ENCODE measurements at places on chromosomes 7 and 10.

DNA sequence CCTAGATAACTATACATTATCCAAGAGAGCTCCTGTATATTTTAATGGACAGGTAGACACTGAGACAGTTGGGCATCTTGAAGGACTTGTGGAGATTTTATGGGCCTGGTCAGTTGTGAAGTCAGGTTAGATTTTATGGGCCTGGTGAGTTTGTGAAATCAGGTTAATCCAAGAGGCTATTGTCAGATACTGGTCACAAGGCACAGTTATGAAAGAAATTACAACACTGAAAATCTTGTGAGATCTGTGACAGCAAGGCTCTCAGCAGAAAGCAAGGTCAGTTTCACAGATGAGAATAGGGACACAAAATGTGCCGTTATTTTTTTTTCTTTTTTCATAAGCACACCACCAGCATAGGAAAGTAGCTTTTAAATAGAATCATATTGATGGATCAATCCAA lies 167.6 kb downstream of the VTI1A start:
- DNase-seq: no peak

GRCh38 chr7:136179154-136179553 lies 202.0 kb upstream of the MTPN start:
- DNase-seq: no peak

DNA sequence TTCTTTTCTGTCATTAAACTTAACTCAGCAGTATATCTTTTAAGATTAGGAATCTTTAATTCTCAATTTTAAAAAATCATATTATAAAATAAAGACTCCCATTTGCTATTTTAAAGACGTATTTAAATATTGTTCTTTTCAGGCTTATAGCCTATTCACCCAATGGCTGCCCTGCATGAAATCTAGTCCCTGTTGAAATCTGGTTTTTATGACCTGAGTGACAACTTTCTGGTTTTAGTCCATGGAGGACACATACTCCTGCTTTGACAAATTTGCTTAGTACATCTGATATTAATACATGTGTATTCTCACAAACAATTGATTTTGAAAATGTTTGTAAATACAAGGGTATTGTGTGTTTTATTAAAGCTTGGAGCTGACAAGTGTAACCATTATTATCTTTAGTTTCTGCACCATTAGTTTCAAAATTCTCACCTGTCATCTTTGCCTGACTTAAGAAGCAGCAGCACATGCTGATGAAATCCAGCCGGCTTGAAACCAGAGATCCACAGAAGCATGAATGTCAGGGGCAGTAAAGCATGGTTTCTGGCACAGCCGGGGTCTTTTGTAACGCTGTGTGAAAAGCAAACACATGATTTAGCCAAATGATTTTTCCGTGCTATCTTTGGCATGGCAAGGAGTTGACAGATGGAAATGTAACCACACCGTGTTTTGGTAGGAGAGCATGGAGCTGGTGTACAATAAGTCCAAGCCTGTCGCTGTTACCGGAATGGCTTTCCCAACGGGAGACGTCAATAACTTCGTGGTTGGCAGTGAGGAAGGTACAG lies 262.8 kb downstream of the DYNC1I1 start:
- DNase-seq: no peak

DNA sequence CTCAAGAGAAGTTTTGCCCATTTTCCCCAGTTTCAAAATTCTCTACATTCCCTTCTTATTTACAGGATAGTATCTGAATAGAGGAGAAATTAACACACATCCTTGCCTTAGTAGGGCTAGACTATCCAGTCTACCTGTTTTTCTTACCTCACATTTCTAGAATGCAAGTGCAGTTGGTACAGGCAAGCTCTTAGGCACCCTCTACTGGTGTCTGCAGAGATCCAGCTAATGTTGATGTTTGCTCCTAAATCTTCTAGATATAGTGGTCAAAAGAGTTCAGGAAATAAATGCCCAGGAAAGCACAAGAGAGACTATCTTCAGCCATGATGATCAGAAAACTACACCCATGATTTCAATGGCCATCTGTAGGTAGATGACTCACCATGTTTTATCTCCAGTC lies 205.3 kb downstream of the HTR7 start:
- DNase-seq: no peak

GRCh38 chr10:126058507-126058906 lies 162.1 kb downstream of the FANK1 start:
- DNase-seq: no peak

- DNase-seq: no peak
Observed at GRCh38 chr10:10726101-10726500, 291.6 kb upstream of the CELF2 start.

- DNase-seq: no peak
Observed at GRCh38 chr10:121157998-121158397, 306.8 kb downstream of the WDR11 start.

- DNase-seq: no peak
Observed at GRCh38 chr7:76257973-76258372, 44.5 kb upstream of the HSPB1 start.

- DNase-seq: no peak
Observed at GRCh38 chr10:104527013-104527412, 114.1 kb upstream of the SORCS3 start.

GRCh38 chr7:122942059-122942458 lies 53.4 kb downstream of the TAS2R16 start:
- DNase-seq: no peak

- DNase-seq: peak; percentile 99
Observed at GRCh38 chr10:3785251-3785850, 342 bp upstream of the KLF6 start.

Data from activated CD8-positive, alpha-beta memory T cell treated with anti-CD3 and anti-CD28 coated beads for 1 hour (primary cell).